ENCODE measurements at places on chromosomes 11 and 22. TPM values are rescaled to one million over a fixed set of nuclear protein-coding genes. Genes with fewer than 3 reads are reported as not detected.

The VSIG10L2 gene
- total RNA-seq: not detected

The C11orf97 gene
- not detected for total RNA-seq

The MCHR1 gene
- total RNA-seq: not detected

The GPR83 gene
- not detected for total RNA-seq

The AMBRA1 gene
- 34.1 TPM for total RNA-seq
